ENCODE measurements at places on chromosomes 12 and 14. TPM values are rescaled to one million over a fixed set of nuclear protein-coding genes. Genes with fewer than 3 reads are reported as not detected.

Gene PLEKHH1
- 110 TPM for polyA plus RNA-seq

Gene SPPL3
- polyA plus RNA-seq = 48.1 TPM

Gene IFT81
- polyA plus RNA-seq = 12.6 TPM

DNA sequence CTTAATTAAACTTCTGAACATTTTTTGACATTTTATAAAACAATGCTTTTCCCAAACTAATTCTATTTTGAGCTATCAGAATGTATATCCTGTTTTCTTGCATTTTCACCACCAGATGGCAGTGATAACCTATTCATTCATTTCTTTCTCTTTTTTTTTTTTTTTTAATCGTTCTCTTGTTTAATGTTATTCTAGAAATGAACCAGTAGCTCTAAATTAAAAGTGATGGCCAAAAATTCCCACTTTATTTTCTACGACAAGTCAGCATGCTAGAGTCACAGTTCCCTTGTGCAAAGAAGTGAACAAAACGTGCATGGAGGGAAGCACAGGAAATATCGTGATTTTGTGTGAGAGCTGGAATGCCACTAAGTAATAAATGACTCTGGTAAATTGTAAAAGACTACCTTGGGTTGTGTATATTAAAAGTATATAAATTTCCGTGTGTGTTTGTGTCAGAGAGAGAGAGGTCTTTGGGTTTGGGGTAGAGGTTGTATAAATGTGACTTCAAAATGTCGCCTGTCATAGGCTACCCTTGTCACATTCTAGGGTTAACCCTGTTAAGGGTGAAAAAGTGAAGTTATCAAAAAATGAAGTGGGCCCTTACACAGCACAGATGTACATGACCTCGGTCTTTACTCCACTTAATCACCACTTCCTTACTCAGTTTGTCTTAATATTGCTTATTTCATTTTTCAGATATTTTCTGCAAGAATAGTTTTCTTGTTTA is 40.4 kb upstream of the LDHB start:
- peak; percentile 10 for DNase-seq

GRCh38 chr12:25755136-25755970 is 202.3 kb upstream of the LMNTD1 start:
- DNase-seq = no peak

Gene TAS2R7
- not detected for polyA plus RNA-seq

- no peak for DNase-seq
These were observed 174.4 kb downstream of the SYT10 start for GRCh38 chr12:33265033-33265731.

Gene CACNA1C
- 5.9 TPM for polyA plus RNA-seq

Gene CCDC38
- polyA plus RNA-seq = 0.36 TPM

Gene IQSEC3
- polyA plus RNA-seq = 2.7 TPM

- DNase-seq = no peak
These were observed 214.7 kb downstream of the PHLDA1 start for GRCh38 chr12:75816897-75817296.

DNA sequence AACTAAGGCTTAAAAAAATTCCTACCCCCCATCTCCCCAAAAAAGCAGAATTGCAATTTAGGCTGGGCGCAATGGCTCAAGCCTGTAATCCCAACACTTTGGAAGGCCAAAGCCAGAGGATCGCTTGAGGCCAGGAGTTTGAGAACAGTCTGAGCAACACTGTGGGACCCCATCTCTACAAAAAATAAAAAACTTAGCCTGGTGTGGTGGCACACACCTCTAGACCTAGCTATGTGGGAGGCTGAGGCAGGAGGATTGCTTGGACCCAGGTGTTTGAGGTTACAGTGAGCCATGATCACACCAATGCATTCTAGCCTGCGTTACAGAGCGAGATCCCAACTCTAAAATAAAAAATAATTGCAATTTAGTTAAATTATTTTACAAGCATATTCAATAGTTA is 54.1 kb downstream of the CPM start:
- no peak for DNase-seq

DNA sequence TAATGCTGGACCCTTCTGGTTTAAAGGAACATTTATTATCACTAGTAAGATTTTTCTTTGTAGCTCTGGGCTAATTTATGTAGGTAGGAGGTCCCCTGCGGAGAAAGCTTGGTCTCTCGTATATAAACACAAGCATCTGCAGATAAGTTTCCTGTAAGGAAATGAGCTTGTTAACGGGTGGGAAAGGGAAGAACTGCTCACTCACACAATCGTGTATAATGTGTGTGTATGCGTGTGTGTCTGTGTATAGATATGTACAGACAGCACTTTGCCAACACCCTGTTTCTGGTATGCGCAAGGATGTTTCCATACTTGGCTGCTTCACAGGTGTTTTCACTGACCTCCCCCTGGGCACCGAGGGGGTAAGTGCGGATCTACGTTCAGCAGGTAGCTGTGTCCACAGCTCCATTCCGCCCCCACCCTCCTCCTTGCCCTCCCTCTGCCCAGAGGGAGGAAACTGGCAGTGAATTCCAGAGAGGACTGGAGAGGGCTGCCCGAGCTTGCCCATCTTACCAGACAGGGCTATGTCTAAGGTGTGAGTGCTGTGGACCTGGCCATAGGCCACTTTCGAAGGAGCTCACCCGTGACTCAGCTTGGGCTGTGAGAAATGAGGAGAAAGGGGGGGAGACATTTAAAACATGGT is 65.2 kb downstream of the NINJ2 start:
- DNase-seq = no peak

DNA sequence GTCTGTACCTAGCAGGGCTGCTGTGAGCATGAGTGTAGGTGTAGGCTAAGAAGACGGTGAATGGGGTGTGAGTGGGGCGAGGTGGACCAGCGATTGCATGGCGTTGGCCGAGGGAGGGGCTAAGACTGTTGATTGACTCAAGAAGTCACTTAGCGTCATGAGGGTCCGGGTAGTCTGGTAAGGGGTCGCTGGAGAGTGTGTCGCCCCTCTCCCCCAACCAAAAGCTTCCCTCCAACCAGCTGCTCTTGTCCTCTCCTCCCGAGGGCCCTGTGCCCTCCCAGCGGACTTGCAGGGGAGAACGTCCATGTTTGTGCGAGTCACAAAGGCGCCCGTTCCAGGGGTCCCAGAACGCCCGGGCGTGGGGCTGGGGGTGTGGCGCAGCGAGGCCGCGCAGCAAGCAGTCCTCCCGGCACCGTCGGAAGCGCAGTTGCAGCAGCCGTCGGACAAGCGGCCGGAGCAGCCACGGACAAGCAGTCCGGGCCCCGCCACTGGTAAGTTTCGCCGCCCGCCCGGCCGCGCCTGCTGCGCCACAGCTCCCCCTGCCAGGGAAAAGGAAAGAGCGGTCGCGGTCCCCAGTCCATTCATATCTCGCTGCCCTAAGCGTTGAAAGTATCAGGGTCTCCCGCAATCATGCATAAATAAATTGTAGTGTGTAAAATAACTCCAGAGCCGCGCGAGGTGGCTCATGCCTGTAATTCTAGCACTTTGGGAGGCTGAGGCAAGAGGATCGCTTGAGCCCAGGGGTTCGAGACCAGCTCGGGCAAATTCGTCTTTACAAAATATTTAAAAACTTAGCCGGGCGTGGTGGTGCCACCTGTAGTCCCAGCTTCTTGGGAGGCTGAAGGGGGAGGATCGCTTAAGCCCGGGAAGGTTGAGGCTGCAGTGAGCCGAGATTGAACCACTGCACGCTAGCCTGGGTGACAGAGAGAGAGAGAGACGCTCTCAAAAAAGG is at the start of gene CCDC63:
Gene CCDC63, plus strand, starts transcription at position 373 of the 952 bp plus-strand sequence. CDS start 5,968 bp downstream, outside the sequence.
- DNase-seq = peak; percentile 36

Gene TAS2R13
- polyA plus RNA-seq = 0.03 TPM

GRCh38 chr12:53077030-53077429 is 2.2 kb downstream of the SPRYD3 start:
- no peak for DNase-seq

- DNase-seq = no peak
These were observed 341 bp downstream of the ZNF10 start for GRCh38 chr12:133130808-133131128.

Gene PTMS
- 242 TPM for polyA plus RNA-seq

DNA sequence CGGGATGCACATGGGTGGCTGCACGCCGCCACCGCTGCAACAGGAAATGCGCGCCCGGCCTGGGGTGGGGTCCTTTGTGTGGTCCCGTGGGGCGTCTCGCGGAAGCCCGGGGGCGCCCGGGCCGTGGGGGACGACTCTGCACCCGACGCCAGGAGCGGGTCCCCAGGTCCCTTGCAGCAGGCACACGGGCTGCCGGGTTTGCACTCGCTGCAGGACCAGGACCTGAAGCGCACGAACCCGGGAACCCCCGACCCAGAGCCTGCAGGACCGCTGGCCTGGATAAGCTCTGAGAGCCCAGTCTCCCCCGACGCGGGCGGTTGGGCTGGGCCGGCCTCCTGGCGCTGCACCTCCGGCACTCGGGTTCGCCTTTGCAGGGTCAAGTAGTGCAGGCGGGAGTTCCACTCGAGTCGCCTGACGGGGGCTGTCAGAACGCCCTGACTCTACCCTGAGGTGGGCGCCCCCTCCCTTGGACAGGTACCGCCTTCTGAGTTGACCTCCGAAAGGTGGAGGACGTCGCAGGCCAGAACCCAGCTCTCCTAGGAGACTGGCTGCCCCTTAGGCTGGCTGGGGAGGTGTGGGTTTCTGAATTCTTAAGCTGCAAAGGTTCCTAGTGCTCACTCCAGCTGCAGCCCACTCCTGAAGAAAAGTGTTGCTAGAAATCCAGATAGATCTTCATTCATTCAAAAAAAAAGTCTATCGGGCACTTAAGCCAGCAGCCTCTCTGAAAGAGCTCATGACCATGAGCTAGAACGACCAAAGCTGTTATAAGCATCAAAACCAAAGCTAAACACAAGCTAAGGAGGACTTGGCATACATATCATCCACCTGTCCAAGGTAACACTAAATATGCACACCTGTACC is 68.0 kb downstream of the RNF34 start:
- DNase-seq = no peak

Gene TAC3
- 13.5 TPM for polyA plus RNA-seq

DNA sequence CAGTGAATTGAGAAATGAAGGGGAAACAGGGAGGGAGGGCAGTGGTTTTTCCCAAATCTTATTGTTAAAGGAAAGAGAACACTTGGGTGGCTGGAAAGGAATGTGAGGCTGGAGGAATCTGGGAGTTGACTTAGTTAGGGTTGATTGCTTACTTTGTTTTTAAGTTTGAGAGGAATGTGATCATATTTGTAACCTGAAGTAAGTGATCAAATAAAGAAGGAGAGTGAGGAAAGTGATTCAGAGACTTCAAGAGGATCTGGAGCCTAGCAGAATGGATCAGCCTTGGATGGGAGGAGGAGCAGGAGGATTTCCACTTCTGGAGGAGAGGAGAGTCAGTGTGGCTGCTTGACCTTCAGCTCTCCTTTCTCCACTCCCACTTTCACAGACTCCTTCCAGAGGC is 6.0 kb upstream of the LRP6 start:
- no peak for DNase-seq

DNA sequence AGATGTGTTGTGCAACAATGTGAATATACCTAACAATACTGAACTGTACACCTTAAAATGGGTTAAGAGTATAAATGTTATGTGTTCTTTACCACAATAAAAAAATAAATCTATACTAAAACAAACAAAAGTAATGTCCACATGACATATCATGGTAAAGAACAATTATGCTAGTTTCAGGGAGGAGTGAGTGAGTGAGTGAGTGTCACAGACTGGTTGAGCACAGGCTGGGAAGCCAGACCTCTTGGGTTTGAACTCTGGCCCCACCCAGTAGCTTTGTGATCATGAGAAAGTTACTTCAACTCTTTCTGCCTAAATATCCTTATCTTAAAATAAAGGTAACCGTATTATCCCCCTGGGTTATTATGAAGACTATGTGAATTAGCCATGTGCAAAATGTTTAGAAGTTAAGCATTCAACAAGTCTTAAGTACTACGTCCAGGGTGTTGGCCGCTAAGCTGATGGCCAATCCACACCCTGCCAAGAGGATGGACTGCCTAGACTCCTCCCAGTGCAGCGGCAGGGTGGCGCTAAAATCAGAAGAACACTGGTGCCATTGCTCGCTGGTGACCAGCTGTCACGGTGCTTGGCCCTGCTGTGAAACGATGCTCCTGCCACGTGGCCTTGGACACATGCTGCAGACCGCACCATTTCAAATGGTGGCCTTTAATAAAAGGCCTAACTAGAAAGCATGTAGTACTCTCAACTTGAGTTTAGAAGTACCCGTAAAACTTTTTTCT is 7.3 kb downstream of the SLC2A13 start:
- no peak for DNase-seq

GRCh38 chr12:26823390-26823789 is 9.6 kb downstream of the ITPR2 start:
- DNase-seq = no peak

- no peak for DNase-seq
These were observed 2.9 kb downstream of the HOXC10 start for GRCh38 chr12:53987787-53988230.

DNA sequence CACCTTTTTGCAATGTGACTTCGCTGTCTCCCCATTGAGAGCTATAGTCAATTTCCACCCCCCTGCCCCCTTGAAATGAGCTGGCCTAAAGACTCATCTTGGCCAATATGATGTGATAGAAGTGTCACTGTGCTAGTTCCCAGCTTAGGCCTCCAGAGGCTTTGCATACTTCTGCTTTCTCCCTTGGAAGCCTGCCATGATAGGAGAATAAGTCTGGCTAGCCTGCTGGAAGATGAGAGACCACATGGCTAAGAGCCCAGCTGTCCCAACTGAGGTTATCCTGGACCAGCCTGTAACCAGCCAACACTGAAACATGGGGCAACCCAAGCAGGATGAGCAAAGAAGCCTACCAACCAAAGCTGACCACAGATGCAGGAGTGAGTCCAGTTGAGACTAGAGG is 196.9 kb downstream of the GRIN2B start:
- no peak for DNase-seq

GRCh38 chr12:71566655-71567054 is 97.0 kb downstream of the ZFC3H1 start:
- DNase-seq = no peak

Gene CYP46A1
- polyA plus RNA-seq = 1.5 TPM

Measured in large intestine (tissue), 12 donors.